A549 treated with dexamethasone at 1 μM for 4 hours (cell line): ENCODE measurements at places on chromosomes 5 and 9. TPM values are rescaled to one million over a fixed set of nuclear protein-coding genes. Genes with fewer than 3 reads are reported as not detected.

Gene PCDHA9
- 0.01 TPM in 1 of 5 replicates, not detected in the others for total RNA-seq

Gene PCDHGA10
- 0.02 TPM in 2 of 5 replicates, not detected in the others for total RNA-seq

Gene PCDHGA8
- total RNA-seq = 0.03 to 0.05 TPM (median 0.04 TPM) in 3 of 5 replicates, not detected in the others

Gene TTC1
- total RNA-seq = 65.0 to 72.2 TPM (median 68.3 TPM) in 5 replicates

Gene AGXT2
- total RNA-seq = not detected in 5 replicates

Gene GPX8
- 33.0 to 34.8 TPM (median 34.3 TPM) in 5 replicates for total RNA-seq

Gene CDX1
- not detected in 5 replicates for total RNA-seq

Gene WWC1
- total RNA-seq = 69.1 to 91.1 TPM (median 80.7 TPM) in 5 replicates

Gene ISL1
- 0.05 to 0.06 TPM (median 0.05 TPM) in 4 of 5 replicates, not detected in the other for total RNA-seq

Gene PIP5K1B
- not detected in 5 replicates for total RNA-seq

Gene FAM174A
- 9.3 to 13.4 TPM (median 12.4 TPM) in 5 replicates for total RNA-seq

Gene DNM1
- 62.4 to 106 TPM (median 95.8 TPM) in 5 replicates for total RNA-seq

Gene PAEP
- total RNA-seq = 0.14 to 0.45 TPM (median 0.36 TPM) in 5 replicates
